ENCODE measurements at places on chromosomes 6 and 20.

DNA sequence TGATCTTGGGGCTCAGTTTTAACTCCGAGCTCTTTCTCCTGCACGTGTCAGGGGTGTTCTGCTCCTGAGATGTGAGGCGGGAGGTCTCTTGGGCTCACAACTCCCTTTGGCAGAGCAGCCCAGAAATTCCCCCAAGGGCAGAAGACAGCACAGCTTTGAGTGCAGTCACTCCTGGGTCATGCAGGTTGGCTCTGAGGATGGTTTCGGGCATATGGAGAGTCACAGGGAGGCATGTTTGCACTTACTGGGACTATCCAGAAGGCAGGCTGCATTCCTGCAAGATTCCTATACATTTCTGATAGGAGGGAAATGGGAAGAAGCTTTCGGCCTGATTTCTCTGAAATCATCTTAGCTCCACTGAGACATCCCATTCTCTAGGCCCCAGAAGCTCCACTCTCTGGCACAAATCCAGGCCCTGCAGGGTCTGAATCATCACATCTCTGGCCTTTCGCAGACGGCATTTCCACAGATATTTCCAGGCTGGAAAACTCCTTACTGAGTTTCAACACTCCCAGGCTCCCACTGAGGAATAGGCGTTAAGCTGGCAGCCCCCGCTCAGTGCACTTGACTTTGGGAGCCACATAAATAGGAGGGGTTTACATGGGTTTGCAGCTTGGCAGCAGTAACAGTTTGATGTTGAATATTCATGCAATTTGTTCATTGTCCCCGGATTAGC lies 39.7 kb downstream of the AGPAT4 start:
- peak; percentile 84 for DNase-seq

DNA sequence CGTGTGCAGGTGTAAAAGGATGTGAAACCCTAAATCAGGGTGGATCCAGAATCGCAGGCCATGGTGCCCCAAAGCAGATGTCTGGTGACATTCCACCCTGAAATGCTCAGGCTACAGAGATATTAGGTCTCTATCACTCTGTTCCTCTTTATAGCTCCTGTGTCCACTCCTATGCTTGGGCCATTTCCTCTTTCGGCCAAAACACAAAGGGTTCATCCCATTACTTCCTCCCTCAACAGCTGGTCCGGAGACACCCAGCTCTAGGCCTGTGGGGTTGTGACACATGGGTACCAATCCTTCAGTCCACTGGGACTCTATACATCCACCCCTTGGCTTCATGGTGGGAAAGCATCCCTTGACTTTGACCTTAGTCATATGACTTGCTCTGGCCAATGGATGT lies 1.7 kb upstream of the SIGLEC1 start:
- DNase-seq, result no peak

DNA sequence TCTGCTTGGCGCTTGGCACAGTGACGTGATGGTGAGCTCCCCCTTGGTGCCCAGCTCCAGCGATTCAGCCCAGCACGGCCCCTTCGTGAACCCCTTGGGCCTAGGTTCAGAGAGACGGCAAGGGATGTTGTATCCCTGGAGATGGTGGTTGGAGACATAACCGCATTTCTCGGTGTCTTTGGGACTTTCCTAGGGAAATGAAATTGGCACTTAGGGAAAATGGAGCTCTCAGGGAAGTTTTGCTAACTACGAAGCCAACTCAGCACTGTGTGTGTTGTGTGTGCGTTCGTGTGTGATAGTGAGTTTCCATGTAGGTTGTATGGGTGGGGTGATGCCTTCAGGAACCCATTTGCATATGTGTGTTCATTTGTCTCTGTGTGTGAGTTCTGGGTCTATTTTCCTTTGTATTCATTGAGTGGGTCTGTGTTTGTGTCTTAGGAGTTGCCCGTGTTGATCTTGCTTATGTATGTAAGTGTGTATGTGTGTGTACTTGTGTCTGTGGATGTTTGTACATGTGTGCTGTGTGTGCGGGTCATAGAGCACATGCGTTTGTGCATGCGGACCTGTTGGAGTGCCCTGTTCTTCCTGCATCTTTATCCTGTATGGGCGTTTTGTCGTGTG lies 46.4 kb downstream of the HNF4A start:
- DNase-seq, result no peak

- DNase-seq, result no peak
Observed at GRCh38 chr6:71459162-71459561, 170.6 kb downstream of the OGFRL1 start.

DNA sequence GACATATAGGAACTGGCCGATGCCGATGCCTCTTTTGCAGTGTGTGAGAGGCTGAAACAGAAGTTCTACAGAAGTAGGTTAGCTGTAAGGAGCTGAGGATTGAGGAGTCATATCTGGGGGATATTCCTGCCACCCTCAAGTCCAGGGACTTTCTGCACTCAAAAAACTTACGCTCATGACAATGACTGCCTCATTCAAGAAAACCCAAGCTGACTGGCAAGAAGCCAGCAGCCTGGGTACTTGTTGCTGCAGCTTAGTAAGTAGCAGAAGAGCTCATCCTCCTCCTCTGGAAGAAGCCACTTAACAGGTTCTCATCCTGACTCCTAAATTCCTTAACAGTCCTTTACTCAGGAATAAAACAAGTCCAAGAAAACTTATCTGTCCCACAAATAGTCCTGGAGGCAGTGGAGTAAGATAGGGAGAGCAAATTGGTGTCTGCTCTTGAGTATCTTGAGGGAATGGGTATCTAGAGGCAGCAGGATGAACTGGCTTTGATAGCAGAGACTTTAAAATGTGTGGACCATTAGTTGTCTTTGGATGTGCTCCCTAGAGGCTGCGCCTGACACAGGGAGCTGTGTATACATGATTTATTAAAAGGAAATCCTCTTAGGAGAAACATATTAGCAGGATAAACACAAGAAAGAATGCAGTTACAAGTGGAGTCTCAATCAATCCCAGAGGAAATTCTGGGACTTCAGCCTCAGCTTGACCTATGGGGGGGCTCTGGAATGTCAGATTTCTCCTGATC lies 7.4 kb downstream of the CALHM5 start:
- no peak for DNase-seq

- DNase-seq, result no peak
Observed at GRCh38 chr6:19552076-19552475, 285.1 kb upstream of the ID4 start.

- DNase-seq, result no peak
Observed at GRCh38 chr6:163620101-163620500, 205.6 kb downstream of the QKI start.

DNA sequence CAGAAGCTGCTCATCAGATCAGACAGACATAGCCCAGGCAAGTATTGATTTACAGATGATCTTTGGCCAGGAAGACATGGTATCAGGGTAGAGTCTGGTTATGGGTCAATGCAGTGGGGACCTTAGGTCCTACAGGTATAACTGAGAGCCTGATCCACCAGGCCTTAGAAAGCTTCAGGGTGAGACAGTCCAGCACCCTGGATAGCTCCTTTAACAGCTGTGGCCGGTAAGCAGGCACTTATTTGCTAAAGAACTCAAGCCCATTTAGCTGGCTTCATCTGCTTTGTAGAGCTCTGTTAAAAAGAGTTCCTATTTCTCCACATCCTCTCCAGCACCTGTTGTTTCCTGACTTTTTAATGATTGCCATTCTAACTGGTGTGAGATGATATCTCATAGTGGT lies 39.6 kb downstream of the ESR1 start:
- peak; percentile 27 for DNase-seq

- DNase-seq, result no peak
Observed at GRCh38 chr20:7672571-7672970, 267.7 kb downstream of the HAO1 start.

- no peak for DNase-seq
Observed at GRCh38 chr20:57301026-57301425, 28.6 kb upstream of the SPO11 start.

GRCh38 chr6:112113918-112114317 lies 26.5 kb downstream of the FAM229B start:
- DNase-seq, result no peak

DNA sequence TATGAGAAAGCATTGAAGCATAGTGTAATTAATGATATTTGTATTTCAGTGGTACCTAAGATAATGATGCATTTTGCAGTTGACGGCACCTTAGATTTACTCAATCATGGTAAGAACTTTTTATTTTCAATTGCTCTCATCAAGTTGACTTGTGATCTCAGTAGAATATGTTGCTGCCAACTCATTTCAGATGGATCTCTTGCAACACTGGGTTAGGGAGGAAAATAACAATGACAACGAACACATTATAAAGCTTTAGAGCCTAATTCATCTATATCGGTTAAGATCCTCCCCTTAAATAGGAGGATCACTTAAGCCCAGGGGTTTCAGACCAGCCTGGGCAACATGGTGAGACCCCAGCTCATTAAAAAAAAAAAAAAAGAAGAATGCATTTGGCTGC lies 18.0 kb upstream of the TBC1D22B start:
- peak; percentile 52 for DNase-seq

DNA sequence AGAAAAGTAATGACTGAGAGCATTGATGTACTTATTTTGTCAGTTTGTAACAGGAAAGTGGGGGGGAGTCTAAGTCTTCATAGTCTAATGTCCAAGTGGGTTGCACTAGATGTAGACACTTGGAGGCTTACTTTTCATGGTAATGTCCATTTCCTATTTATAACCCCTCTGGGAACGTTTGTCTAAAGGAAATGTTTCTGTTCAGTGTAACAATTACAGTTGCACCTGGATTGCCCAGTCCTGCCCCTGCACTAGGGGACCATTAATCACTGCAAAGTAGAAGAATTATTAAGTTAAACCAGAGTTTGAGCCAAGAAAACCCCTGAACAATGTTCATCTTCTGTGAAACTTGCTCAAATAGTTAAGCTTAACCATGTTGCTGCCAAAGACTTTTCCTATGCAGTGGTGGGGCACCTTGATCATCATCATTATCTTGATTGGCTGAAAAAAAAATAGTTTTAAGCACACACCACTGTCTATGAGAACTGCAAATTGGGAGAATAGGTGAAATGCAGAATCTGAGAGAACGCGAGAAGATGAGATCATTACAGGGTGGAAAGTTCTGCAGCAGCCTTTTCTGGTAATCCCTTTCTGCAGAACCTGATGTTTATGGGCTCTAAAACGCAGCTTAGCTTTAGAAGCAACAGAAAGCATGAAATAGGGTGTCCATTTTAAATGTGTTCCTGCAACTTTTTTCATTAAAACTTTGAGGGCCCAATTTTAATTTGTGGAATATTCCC lies 106.0 kb downstream of the ZNF217 start:
- DNase-seq, result no peak

DNA sequence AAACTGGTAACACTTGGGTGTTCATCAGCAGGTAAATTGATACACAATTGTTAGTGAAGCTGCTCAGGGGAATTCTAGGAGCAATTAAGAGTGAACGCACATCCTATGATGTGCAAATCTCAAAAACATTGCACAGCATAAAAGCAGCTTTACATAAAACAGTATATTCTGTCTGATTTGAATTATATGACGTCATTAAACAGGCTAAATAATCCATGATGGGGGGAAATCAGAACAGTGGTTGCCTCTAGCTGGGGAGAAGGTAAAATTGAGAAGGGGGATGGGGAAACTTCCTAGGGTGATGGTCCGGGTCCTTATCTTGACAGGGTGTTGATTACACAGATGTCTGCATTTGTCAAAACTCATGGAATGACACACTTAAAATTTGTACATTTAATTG lies 17.3 kb upstream of the THBD start:
- DNase-seq, result no peak

DNA sequence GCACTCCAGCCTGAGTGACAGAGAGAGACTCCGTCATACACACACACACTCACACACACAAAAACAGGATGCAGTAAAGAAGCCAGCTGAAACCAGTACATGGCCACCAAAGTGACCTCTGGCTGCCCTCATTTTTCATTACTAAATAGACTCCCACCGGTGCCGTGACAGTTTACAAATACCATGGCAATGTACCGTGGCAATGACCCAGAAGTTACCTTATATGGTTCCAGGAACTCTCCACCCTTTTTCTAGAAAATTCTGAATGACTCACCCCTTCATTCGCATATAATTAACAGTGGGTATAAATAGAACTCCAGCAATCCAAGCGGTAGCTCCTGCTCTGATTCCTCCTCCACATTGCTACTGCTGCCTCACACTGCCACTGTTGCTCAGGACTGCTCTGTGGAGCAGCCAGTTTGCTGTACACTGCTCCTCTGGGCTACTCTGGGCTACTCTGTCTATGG lies 57.7 kb downstream of the SNX5 start:
- DNase-seq, result peak; percentile 65

DNA sequence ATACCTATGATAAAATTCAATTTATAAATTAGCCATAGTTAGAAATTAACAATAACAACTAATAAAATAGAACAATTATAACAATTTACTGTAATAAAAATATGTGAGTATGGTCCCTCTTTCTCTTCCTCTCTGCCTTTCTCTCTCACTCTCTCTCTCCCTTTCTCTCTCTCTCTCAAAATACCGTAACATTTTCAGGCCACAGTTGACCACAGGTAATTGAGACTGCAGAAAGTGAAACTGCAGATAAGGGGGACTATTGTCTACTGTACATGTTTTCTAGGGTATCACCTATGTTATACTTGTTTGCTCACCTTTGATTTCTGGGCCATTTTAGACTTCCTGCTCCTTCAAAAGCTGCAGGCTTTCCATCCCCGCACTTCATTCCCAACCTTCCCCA lies 46.8 kb downstream of the LY86 start:
- DNase-seq, result no peak

- peak; percentile 63 for DNase-seq
Observed at GRCh38 chr20:6081236-6081635, 27.4 kb upstream of the LRRN4 start.

DNA sequence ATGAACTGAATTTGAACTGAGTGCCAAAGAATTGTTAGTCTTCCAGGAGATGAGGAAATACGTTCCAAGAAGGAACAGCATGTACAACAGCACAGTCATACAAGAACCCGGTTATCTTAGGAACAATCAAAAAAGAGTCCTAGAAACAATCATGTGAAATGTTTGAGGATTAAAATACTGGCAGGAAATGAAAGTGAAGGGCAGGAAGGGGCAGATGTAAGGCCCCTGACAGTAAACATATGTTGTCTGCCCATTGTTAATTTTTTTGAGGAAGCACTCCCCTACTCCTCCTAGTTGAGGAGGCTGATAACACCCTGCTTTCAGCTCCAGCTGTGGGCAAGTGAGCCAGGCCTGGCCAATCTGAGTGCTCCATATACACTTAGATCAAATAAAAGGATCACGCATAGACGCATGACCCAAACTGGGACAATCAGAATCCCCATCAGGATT lies 220.9 kb downstream of the HACE1 start:
- peak; percentile 37 for DNase-seq

GRCh38 chr20:45053430-45054351 lies 47.2 kb downstream of the KCNS1 start:
- no peak for DNase-seq

- no peak for DNase-seq
Observed at GRCh38 chr6:149356081-149356750, 38.7 kb downstream of the TAB2 start.

GRCh38 chr6:108721286-108721685 lies 126.9 kb upstream of the ARMC2 start:
- DNase-seq, result no peak

GRCh38 chr6:167472880-167473279 lies 148.0 kb downstream of the TTLL2 start:
- no peak for DNase-seq

- DNase-seq, result no peak
Observed at GRCh38 chr20:49343246-49343645, 65.4 kb upstream of the ZNFX1 start.
